Kidney glomerular epithelial cell (primary cell): ENCODE measurements at places on chromosomes 6 and 20.

DNA sequence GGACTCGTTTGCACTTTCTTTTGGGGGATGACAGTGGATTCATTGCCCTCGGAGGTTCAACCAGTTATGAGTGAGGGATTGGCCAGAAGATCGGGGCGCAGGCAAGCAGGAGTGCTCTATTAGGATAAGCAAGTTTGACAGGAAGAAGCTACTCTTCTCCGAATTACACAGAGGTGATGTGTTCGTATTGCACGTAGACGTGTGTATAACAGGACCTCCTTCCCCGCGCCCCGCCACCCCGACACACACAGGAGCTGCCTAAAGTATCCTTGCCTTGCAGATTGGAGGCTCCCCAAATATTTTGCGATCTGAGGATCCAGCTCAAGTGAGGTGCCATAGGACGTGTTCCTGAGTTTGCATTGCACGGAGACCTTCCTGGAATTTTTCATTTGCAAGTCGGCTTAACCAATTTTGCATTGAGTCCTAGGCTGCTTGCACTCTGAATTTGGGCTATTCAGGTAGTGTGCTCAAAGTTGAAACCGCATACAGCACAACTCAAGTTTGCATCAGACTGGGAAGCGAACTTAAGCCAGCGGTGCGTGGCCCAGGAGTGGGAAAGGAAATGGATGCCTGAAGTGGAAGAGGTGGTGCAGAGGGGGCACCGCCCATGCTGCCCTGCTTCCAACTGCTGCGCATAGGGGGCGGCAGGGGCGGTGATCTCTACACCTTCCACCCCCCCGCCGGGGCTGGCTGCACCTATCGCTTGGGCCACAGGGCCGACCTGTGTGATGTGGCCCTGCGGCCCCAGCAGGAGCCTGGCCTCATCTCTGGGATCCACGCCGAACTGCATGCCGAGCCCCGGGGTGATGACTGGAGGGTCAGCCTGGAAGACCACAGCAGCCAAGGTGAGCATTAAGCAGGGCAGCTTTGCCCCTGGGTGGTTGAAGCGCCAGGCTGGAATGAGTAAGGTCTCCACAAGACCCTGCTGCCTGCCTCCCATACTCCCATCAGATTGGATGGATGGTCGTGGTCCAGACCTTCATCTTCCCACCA is 770 bp downstream of the TCF19 start:
- no peak for DNase-seq

DNA sequence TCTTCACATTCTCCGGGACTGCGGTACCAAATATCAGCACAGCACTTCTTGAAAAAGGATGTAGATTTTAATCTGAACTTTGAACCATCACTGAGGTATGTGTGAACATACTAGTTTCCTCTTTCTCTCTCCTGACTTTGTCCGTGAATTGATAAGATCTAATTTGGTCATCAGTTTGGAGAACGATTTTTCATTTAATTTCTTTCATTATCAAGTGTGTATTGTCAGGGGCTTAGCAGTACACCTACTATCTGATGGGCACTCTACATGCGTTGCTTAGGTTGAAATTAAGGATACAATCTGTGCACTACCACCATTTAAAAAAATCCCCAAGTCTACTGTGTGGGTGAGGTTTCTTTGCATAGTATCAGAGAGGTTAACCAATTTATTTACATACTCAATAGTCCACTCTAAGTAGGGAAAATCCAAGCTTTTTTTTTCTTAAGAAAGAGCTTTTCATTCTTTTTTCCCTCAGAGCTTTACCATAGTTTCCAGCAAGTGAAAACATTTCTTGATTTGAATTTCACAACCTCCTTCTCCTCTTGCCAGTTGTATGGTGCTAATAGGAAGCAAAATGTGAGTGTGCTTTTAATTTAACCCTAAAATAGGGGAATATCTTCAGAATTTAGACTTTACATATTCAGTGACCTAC is 105.4 kb upstream of the ESR1 start:
- no peak for DNase-seq

GRCh38 chr6:137882225-137882961 is 15.3 kb downstream of the TNFAIP3 start:
- DNase-seq, result no peak

DNA sequence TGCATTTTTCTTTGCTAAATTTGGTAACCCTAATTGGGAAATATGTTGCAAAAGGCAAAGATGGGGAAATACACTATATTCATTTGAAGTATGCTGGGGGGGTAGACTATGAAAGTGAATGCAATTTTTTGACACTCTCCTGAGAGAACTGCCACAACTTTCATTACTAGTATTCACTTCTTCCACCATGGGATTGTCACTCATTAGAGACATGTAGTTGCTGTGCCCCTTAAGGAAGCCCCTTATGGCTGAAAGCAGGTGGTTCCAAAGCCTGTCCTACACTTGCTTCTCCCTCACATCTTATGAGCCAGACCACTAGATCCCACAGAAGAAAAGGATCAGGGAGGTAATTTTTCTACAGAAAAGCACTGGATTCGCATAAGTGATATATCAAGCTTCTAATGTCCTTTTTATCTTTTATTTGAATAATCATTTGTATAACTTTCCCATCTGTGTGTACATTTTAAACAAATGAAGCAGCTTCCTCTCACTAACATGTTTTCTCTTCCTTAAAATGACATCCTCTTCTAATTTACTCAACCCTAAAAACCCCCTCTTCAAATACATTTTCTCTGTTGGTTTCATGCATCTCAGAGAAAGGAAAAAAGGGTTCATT is 83.8 kb downstream of the GCLC start:
- DNase-seq, result no peak

DNA sequence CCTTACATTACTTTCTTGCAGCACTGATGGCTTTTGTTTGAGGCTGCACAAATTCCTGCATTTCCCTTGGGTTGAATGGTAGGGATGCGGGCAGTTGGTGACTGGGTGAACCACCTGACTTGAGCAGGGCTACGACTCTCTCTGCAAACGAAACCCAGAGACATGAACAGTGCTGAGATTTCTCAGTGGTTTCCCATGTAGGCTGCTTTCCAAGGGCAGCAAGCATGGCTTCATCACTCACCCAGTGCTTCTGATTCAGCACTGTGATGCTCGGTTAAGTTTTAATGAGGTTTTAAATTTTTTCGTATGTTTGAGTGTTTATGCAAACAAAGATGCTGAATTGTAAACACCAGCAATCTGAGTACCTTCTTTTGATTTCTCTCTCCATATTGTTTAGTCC is 127.2 kb downstream of the MTHFD1L start:
- DNase-seq, result no peak

- no peak for DNase-seq
Measured at GRCh38 chr20:2327620-2328555, 32.1 kb downstream of the TGM3 start.
